Heart right ventricle (tissue), 16 donors: ENCODE measurements at places on chromosomes 2 and 18.

DNA sequence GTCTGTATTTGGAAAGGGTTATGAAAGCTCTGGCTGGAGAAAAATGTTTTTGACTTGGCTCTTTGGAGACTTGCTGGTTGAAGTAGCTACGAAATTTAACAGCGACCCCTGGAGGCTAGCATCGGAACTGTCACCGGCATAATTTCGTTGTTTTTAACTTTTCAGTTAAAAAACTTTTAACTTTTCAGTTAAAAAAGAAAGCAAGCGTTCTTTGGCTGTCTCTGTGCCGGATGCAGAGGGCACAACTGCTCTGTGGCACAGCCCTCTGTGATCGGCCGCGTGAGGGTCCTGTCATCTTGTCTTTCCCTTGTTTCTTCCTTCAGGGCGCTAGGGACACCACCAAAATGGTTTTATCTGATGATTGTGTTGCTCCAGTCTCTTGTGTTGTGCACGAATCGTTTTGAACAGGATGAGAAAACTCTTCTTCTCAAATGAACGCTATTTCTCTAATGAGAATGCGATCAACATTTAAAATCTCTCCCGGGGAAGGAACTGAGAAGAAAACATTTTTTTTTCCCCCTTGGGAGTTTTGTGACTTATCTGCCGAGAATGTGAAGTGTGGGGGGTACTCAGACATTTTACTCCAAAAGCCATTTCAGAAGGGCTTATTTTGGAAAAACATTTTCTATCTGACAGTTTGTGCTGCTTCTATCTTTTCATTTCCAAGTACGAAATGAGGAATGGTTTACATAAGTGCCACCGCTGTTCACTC lies 57.1 kb downstream of the ADCYAP1 start:
- H3K4me1 ChIP-seq, result peaks cover 5% of the 10 kb centered on the region
- no peaks in the 10 kb centered on the region for H3K36me3 ChIP-seq
- H3K27ac ChIP-seq, result no peak overlapping the region
- peak overlapping the region; percentile 45 for H3K4me3 ChIP-seq
- peak; percentile 17 for DNase-seq
- H3K27me3 ChIP-seq, result peaks cover 29% of the 10 kb centered on the region

DNA sequence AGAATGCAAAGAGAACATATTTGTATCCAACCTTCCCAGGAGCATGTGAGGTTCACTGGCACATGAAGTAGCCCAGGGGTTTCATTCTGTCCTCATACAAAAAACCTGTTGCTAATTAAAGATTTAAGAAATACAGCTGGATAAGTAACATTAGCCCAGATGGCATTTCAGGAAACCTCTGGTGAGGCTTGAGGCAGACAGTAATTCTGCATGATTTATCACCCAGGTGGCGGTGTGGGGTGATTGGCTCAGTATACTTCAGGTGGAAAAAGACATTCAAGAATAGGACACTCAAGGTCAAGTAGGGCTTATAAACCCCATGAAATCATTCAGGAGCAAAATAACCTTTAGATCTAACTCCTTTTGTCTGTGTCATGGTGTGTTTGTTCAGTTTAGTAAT lies 237.4 kb downstream of the RNF144A start:
- no peaks in the 10 kb centered on the region for H3K27me3 ChIP-seq
- no peaks in the 10 kb centered on the region for H3K36me3 ChIP-seq
- H3K4me1 ChIP-seq, result no peaks in the 10 kb centered on the region
- no peak for DNase-seq

DNA sequence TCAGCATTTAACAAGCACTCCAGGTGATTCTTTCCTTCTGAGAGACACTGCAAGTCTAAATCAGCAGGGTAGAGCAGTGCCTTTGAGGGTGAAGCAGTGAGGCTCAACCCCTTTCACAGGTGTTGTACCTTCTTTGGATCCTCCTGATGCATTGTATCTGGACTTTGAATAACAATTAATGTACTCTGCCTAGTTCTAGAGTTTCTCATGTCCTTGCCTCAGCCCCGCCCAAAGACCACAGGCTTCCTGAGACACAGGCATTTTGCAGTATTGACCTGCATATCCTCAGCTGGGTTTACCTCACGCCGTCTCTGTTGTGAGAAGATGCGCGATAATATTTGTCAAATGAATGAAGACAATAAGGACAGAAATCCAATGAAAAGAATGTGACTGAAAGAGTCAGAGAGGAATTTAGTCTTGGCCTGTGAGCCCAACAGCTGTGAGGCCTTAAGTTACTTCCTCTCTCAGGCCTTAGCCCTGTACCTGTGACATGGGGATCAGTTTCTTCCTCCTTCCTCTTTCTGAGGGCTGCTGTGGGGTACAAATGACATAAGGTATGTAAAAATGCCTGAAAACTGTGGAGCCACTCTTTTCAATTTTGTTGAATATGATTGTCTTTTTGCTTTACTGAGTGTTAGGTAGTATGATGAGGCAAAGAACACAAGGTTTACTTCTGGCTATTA lies 43.7 kb downstream of the WIPF1 start:
- no peak overlapping the region for H3K4me3 ChIP-seq
- no peaks in the 10 kb centered on the region for H3K27me3 ChIP-seq
- peaks cover 8% of the 10 kb centered on the region for H3K4me1 ChIP-seq
- no peak overlapping the region for H3K27ac ChIP-seq
- H3K36me3 ChIP-seq, result peaks cover 5% of the 10 kb centered on the region

GRCh38 chr2:11267931-11268330 lies 76.5 kb downstream of the ROCK2 start:
- DNase-seq, result no peak
- no peaks in the 10 kb centered on the region for H3K27me3 ChIP-seq
- no peaks in the 10 kb centered on the region for H3K36me3 ChIP-seq
- no peak overlapping the region for H3K4me3 ChIP-seq
- H3K4me1 ChIP-seq, result peaks cover 15% of the 10 kb centered on the region
- H3K27ac ChIP-seq, result no peak overlapping the region

DNA sequence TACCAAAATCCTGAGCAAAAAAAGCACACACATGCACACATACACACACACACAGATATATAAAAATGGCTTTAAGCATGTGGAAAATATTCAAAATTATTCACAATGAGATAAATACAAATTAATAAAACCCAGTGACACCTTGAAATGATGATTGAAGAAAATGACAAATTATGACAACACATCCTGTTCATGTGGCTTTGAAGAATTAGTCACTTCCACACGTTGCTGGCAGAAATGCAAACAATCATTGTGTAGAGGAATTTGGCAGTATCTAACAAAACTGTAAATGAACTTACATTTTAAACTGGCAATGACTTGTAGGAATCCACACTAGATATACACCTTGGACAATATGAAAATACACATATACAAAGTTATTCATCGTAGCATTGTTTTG lies 95.8 kb upstream of the RGPD4 start:
- no peaks in the 10 kb centered on the region for H3K4me1 ChIP-seq
- no peaks in the 10 kb centered on the region for H3K27me3 ChIP-seq
- H3K27ac ChIP-seq, result no peak overlapping the region
- H3K36me3 ChIP-seq, result no peaks in the 10 kb centered on the region
- H3K4me3 ChIP-seq, result no peak overlapping the region

DNA sequence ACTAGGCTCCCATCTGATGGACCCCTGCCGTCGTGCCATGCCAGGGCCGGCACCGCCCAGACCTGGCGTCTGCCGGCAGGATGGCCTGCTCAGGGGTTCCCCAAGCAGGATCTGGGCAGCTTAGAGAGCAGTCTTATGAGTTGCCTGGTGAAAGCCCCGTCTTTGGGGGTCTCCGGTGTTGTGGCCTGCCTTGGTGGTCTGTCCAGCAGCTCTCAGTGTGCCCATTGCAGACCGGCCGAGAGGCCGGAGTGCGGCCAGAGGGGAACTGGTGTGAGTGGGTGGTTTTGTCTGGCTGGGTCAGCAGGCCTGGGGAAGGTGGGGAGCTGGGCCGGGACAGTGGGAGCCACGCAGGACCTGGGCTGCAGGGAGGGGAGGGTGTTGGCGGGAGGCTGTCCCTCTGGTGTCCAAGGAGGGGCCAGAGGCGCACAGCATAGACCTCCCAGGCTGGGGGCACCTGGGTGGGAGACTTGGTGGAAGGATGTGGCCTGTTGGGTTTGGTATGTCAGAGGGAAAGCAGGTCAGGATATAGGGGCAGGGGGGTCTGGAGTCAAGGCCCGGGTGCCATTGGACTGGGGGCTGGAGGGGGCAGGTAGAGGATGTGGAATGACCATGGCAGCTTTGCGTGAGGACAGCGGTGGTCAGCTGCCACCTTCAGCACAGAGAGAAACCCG lies 16.5 kb downstream of the GPC1 start:
- peak; percentile 16 for DNase-seq
- H3K4me3 ChIP-seq, result peak overlapping the region; percentile 44
- H3K27me3 ChIP-seq, result peaks cover 30% of the 10 kb centered on the region
- no peak overlapping the region for H3K27ac ChIP-seq
- no peaks in the 10 kb centered on the region for H3K36me3 ChIP-seq
